ENCODE measurements at places on chromosomes 4 and X.
A peak's percentile ranks its signal among the peaks of the same experiment; 100 is the strongest.

DNA sequence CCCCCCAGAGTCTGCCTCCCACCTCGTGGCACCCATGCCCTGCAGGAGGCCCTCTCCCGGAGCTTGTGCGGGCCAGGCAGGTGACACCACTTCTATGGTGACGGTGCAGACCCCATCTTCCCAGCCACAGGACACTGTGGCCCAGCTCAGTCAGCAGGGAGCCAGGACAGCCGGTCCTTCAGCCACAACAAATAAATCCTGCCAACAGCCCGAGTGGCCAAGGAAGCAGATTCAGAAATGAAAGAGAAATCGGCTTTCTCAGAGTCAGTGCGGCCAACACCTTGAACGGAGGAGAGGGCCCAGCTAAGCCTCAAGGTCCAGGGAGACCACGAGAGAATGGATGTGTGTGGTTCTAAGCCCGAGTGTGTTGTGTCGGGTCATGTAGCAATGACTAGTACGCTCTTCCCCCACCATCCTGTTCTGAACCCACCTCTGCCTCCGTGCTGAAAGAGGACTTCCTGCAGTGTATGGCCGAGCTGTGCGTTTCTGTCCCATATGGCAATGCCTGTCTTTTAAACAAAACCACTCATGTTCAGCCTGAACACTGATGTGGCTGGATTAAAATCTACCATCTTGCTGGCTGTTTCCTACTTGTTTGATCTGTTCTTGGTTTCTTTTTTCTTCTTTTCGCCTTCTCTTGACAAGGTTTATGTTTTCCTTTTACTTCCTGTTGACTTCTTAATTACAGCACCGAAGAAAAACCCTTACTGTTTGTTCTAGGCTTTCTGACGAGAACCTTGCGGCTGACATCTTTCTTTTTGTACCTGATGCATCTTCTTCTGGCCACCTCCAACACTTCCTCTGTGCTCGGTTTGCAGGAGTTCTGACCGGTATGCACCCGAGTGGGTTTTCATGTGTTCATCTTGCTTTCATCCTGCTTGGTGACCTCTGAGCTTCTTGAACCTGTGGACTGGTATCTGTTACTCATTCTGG, 53.1 kb downstream of the GAK start:
- DNase-seq: peak; percentile 12

GRCh38 chr4:7876201-7876875, 63.3 kb downstream of the AFAP1 start:
- DNase-seq: peak; percentile 57

GRCh38 chrX:110089656-110090403, 86.9 kb downstream of the TMEM164 start:
- no peak for DNase-seq

- DNase-seq: no peak
Observed at GRCh38 chr4:149264093-149264733, 551.4 kb downstream of the IQCM start.

DNA sequence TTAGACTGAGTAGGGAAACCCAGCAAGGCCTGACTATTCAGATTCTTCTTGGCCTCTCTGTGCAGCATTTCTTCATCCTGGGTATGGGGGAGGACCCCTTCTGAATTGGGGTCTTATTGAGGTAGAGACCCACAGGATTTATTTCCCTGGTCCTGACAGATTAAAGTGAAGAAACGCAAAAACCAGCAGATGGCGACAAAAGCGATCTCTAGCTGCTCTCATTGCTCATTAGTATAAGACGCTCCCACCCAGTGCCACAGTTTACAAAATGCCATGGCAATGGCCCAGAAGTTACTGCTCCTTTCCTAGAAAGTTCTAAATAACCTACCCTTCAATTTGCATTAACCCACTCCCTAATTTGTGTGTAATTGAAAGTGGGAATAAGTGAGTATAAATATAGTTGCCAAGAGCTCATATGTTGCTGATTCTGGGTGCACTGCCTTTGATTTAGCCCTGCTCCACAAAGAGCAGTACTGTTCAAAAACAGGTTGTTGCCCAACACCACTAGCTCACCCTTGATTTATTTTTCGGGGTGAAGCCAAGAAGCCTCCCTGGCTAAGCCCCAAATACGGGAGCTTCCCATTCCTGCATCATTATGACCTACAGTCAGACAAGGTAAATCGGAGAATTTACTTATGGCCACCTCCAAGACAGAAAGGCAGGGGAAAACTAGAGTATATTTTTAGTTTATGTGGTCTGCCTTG, 3.7 kb upstream of the BEX4 start:
- DNase-seq: no peak

GRCh38 chrX:38178396-38178795, 42.3 kb downstream of the SRPX start:
- DNase-seq: no peak

GRCh38 chr4:11189756-11190155, 238.9 kb downstream of the HS3ST1 start:
- no peak for DNase-seq

- DNase-seq: no peak
Observed at GRCh38 chrX:119735467-119735866, 22.9 kb upstream of the SOWAHD start.

DNA sequence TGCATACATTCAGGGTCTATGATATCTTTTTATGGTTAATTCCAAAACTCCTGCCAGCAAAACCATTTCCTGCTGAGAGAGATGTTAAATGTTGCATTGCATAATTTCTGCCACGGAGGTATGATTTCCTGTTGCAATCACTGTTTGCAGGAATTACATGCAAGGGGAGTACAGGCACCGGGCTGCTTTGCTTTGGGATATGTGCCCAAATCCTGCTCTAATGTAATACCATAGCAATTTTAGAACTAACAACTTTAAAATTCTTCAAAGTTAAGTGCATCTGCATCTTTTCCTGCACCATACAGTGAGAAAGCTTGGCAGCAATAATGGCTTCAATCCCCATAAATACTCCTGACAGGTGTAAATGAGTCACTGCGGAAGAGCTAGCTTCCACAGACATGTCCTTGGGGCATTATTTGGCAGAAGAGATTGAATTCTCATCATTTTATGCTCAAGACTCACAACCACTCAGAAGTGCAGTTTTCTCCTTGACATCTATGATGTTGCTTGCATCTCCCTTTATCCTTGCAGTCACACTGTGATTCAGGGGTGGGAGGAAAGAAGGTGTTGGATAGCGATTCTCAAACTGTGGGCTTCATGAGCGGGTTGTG, 29.6 kb downstream of the TRIM2 start:
- no peak for DNase-seq

DNA sequence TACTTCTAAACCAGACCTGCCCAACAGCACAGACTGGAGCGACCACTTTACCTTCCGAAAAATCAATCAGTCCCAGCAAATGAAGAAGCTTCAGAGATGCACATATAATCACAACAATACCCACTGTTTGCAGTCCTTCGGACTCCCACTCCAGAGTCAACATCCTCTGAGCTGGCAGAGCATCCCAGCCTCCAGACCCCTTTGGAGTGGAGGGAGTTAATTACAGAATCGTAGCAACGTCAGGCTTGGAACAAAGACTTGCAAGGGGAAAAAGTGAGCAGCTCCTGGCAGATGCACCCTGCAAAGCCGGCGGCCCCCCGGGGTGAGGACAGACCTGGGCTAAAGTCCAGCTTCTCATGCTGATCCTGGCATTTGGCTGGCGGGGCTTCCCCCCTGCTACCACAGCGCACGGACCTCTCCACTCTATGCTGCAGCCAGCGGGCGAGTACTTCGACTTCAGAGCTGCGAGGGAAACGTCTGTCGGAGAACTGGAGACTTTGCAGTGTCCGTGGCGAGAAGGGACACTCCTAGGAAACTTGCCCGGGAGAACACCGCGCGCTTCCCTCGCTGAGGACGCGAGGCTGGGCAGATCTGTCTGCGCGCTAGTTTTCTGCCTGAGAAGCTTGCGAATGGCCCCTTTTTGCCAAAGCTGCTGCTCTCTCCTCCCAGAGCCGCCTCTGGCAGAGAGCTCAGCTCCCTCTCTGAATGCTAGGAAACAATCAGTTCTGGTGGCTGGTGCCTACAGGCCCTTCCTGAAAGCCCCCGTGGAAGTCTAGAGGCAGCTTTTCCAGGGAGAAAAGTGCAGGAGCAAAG, 283.7 kb downstream of the PACRGL start:
- no peak for DNase-seq

DNA sequence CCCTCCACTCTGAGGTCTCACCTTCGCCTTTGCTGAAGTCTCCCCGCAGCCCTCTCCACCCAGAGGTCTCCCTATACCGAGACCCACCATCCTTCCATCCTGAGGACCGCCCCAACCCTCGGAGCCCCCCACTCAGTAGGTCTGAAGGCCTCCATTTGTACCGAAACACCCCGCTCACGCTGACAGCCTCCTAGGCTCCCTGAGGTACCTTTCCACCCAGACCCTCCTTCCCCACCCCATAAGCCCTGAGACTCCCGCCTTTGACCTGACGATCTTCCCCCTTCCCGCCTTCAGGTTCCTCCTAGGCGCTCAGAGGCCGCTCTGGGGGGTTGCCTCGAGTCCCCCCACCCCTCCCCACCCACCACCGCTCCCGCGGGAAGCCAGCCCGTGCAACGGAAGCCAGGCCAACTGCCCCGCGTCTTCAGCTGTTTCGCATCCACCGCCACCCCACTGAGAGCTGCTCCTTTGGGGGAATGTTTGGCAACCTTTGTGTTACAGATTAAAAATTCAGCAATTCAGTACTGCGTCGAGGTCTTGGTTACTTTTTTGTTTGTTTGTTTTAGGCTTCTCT, 5.0 kb downstream of the SOD3 start:
- DNase-seq: no peak

- DNase-seq: no peak
Observed at GRCh38 chr4:57051095-57051494, 59.1 kb downstream of the IGFBP7 start.

DNA sequence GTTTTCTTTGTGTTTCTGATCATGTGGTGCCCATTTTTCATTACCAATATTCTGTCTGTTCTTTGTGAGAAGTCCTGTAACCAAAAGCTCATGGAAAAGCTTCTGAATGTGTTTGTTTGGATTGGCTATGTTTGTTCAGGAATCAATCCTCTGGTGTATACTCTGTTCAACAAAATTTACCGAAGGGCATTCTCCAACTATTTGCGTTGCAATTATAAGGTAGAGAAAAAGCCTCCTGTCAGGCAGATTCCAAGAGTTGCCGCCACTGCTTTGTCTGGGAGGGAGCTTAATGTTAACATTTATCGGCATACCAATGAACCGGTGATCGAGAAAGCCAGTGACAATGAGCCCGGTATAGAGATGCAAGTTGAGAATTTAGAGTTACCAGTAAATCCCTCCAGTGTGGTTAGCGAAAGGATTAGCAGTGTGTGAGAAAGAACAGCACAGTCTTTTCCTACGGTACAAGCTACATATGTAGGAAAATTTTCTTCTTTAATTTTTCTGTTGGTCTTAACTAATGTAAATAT, 110.4 kb downstream of the IL13RA2 start:
- no peak for DNase-seq

- no peak for DNase-seq
Observed at GRCh38 chr4:107619066-107619465, 101.0 kb downstream of the PAPSS1 start.

DNA sequence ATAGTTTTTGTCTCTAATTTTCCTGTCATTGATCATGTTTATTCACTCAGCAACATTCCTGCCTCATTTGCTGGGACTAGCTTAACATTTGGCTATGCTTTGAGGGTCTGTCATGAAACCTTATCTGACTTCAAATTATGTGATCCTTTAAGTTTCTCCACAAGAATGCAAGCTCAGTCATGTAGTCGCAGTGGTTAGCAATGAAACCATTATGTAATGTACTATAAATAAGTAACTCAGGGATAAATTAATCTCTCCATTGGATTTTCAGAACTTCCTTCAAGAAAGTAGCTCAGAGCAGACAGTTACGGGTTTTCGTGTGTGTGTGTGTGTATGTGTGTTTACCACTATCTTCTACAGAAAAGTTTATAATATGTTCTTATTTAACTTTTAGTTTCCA, 993.6 kb downstream of the ADGRL3 start:
- DNase-seq: no peak

DNA sequence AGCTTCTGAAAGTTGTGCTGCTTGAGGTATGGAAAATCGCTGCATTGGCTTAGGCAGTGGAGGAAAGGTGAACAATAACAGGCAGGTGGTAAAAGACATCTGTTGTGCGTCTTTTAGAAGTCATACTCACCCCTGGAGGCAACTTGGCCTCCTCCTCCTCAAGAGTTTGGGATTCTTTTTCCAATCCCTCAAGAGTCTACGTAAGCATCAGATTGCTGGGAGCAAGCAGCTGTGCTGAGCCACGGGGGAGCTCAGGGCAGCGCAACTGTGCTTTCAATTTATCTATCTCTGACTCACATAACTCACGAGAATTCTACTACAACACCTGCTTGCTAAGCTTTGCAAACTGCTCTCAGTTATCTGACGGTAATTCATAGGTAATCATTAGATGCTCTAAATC, 6.4 kb upstream of the RBMX2 start:
- no peak for DNase-seq

- DNase-seq: no peak
Observed at GRCh38 chr4:141575884-141576283, 60.5 kb upstream of the IL15 start.

DNA sequence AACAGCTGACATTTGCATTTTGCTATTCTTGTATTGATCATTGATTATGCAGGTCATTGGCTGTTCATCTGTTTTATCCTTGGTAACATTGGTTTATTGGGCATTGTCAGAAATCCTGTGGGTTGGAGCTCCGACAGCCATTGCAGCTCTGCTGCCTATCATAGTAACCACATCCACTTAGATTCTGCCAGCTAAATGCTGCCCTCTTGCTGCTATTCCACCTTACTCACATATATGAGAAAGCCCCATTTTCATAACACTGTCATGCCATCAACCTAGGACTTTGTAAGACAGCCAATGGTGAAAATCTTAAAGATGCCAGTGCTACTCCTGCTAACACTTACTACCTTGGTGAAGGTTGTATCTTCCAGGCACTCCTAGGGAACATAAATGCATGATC, 187.3 kb upstream of the CXCL13 start:
- no peak for DNase-seq
